ENCODE measurements at places on chromosomes 2 and 18.

DNA sequence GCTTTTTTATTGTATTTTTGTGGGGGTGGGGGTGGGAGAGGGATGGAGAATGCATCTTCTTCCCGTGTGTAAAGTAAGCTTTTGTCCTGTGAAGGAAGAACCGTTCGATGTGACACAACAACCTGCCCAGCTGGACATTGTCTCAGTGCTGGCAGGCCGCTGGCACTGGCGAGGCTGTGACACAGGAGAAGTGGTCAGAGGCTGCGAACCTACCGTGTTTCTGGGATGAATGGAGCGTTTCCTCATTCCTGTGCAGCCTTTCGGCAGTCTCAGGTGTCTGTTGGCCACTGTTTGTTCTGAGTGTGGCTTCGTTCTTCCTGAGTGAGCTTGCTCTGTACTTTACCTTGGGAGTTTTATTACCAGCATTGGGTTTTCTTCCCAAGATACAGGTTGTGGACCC is 8.0 kb downstream of the RAMP1 start:
- no peak for DNase-seq

GRCh38 chr2:240501531-240501991 is 56.2 kb downstream of the ANKMY1 start:
- DNase-seq = no peak

DNA sequence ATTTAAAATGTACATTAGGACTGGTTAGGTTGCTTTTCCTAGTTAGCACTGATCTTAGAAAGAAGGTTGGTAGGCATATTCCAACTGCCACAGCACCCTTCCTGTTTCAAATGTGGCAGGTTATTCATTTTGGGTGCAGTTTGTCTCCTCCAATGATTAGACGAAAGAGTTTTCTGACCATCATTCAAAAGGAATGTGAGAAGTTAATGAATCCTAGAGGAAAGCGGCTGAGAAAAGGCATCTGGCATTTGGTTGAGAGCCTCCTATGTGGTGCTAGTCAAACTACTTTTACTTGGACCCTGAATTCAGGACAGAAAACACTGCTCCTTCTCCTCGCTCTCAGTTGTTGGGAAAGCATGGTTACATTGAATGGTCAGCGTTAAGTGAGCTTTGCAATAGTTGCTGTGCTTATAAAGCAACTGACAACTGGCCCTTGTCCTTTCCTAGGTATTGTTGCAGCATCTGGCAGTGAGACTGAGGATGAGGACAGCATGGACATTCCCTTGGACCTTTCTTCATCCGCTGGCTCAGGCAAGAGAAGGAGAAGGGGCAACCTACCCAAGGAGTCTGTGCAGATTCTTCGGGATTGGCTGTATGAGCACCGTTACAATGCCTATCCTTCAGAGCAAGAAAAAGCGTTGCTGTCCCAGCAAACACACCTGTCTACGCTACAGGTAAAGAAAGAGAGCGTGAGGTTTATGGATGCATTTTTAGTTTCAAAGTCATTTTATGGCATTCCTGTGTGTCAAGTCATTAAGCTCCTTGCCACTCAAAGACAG is 6.1 kb downstream of the TGIF1 start:
- no peak for DNase-seq

- no peak for DNase-seq
Observed at GRCh38 chr2:32647180-32647651, 19.4 kb downstream of the TTC27 start.

DNA sequence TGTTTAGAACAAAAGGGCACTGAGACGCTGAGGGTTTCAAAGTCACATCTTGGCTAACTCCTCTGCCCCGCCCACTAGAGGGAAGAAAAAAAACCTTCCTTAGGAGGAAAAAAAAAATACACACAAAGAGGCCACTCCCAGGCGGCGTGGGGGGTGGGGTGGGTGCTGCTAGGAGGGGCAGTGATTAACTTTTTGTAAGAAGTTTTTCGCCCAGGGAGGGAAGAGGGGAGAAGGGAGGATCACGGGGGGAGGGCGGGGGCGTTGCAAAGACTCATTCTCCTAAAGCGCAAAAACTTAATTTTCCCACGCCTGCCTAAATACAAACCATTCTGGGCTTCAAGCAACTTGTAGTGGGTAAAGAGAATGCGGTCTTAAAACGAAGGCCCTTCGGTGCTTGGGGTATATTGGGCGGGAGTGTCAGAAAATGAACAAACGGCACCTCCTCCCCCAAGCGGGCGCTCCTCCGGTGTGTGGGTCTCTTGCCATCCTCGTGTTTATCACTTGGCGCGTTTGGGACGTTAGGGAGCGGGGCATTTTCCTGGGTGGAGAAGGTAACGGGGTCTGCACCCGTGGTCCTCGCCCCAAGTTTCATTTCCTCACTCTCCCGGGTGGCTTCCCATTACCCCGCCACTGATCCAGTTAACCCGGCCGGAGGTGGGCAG is 1.7 kb downstream of the CXCR4 start:
- DNase-seq = peak; percentile 66

DNA sequence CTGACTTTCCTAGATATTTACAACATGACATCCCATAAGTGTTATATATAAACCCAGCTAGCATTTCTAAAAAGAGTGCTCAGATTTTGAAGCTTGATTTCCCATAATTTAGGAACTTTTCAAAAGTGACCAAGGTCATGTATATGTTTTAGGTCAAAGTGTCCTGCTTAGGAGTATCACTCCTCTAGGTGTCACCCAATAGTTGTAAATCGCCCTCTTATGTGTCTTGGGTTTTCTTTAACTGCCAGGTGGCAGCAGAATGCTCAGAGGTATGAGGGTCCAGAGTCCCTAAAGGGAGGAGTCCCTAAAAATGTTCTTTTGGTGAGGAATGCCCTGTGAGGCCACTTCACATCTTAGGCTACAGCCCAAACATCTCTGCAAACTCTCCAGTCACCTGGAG is 358.3 kb downstream of the CELF4 start:
- no peak for DNase-seq

- DNase-seq = peak; percentile 28
Observed at GRCh38 chr2:429575-430254, 141.8 kb upstream of the ALKAL2 start.

GRCh38 chr2:175006281-175006680 is 1.1 kb upstream of the CHN1 start:
- no peak for DNase-seq

Data from stimulated activated CD4-positive, alpha-beta T cell treated with anti-CD3 and anti-CD28 coated beads, Interleukin-2, amount 100 ng/mL, for 24 hours (primary cell).